ENCODE measurements at places on chromosomes 12 and 14.

- DNase-seq: no peak
Observed at GRCh38 chr12:131041216-131041967, 87.7 kb downstream of the ADGRD1 start.

- no peak for DNase-seq
Observed at GRCh38 chr14:67908052-67908754, 88.6 kb downstream of the RAD51B start.

- DNase-seq: no peak
Observed at GRCh38 chr14:88919502-88919901, 95.1 kb downstream of the TTC8 start.

GRCh38 chr14:35727764-35728163 lies 81.3 kb downstream of the RALGAPA1 start:
- DNase-seq: no peak

GRCh38 chr12:4272424-4273272 lies 914 bp upstream of the CCND2 start:
- DNase-seq: peak; percentile 74

DNA sequence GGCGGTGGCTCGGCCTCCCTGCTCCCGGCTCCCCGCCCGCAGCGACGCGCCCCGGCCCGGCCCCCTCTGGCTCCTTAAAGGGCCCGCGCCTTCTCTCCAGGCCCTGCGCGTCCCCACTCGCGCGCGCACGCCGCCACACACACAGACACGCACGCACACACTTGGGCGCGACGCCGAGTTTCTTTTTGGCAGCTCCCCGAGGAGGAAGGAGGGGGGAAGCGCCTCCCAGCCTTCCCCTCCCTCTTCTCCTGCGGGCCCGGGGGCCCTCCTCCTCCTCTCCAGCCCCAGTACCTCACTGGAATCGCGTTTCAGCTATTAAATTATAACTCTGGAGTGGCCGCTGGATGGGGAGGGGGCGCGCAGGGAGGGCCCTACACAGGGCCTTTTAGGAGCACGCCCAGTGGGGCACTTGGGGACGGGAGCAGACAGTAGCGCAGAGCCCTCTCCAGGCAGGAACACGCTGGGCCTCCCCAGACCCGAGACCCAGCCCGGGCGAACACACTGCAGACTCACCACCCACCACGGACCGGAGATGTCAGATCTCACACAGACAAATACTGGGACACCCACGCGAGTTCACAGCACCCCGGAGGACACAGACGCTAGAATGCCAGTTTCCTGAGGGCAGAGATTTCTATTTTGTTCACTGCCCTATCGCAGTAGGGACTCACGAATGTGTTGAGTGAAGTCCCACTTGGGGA lies 411 bp upstream of the NCOR2 start:
- peak; percentile 52 for DNase-seq

DNA sequence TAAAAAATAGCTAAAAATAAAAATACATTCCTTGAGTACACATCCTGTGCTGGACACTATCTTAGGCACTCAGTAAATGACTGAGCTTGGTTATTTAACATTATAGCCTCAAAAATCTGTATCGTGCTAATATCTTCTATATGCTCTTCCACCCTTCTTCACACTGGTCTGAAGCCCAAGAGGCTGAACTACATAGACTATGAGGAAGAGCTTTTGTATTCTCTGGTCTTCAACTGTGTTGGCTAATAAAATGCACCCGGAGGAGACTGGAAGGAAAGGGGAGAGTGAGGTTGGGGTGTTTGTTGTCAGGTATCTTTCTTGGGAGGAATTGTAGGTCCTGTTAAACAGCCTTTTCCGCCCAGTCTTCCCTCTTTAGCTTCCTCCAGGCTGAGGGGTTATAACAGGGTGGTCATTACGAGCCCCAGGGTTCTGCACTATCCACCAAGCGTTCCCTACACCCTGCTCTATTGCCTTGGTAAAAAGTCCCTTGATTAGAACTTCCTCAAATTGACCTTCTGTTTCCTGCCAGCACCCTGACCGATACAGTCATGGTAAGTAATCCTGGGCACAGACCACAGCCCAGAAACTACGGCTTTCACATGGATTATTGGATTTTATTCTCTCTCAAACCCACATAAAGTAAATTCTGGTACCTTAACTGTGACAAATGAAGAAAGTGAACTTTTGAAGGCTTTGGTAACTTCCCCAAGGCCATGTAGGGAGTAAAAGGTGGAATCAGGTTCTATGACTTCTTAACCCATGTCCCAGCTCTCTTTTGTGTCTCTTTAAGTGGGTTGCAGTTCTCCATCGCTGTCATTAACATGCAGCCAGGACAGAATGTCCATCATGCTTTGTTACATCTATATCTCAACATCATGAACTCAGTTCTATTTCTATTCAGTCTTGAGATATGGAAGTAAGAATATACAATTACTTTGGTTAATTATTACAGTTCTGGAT lies 71.3 kb downstream of the PTHLH start:
- peak; percentile 11 for DNase-seq

GRCh38 chr12:27951898-27952297 lies 20.6 kb downstream of the PTHLH start:
- DNase-seq: no peak

DNA sequence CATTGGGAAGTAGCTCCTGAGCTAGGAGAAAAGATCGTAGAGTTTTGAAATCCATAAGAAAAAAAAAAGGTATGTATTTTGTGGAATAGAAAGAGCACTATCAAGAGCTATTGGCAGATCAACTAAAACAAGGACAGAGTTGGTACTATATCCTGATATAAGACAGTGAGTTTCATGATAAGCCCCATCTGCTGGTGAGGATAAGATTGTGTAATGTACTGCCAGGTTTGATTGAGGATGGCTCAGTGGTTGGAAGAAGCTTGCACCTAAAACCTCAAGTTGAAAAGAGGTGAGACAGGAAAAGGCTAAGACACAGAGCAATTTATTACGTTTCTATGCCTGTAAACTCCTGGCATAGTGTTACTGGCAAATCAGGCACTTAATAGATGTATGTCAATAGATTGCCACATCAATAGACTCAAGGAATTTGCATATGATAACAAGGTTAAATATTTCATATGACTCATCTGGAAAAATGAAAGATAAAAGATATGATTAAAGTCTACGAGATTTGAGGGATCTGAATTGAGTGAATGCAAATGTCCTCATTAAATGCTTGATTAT lies 525.6 kb downstream of the FLRT2 start:
- no peak for DNase-seq

GRCh38 chr12:89781946-89782550 lies 73.4 kb upstream of the ATP2B1 start:
- DNase-seq: no peak

- DNase-seq: no peak
Observed at GRCh38 chr12:974271-974862, 16.7 kb upstream of the ERC1 start.

DNA sequence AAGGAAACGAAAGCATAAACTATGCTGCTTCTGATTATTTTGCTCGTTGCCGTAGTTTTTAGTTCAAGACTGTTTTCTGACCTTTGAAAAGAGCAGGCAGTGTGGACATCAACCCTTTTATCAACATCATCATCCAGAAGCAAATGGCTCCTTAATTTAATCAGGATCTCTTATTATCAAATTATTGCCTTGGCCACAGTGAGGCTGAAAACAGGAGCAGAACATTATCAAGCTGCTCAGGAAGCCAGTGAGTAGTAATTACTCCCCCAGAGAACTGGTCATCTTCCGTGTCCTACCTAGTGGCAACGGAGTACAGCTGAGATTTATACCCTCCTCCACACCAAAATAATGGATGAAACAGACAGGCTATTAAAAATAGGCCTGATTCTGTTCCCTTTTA lies 2.2 kb upstream of the DIABLO start:
- no peak for DNase-seq
